ENCODE measurements at places on chromosomes 2 and 18.

- DNase-seq: no peak
These were observed 32.8 kb downstream of the PKP4 start for GRCh38 chr2:158489366-158490112.

- no peak for DNase-seq
These were observed 224.3 kb upstream of the FOSL2 start for GRCh38 chr2:28168376-28168775.

- DNase-seq: no peak
These were observed 158.3 kb downstream of the CERS6 start for GRCh38 chr2:168614172-168615018.

DNA sequence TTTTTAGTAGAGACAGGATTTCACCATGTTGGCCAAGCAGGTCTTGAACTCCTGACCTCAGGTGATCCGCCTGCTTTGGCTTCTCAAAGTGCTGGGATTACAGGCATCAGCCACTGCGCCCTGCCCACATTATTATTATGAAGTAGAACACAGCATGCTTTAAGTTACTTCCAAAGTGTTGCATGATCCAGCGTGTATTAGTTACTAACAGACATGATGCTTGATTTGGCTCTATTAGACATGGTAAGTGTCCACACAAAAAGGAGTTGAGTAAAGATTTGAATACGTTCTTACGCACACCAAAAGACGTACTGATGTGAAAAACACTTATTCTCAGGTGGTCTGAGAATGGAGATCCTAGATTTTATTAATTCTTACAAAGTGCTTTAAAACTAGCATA, 50.0 kb downstream of the SLC38A11 start:
- no peak for DNase-seq

- no peak for DNase-seq
These were observed 199.1 kb downstream of the GLI2 start for GRCh38 chr2:120934574-120935338.

DNA sequence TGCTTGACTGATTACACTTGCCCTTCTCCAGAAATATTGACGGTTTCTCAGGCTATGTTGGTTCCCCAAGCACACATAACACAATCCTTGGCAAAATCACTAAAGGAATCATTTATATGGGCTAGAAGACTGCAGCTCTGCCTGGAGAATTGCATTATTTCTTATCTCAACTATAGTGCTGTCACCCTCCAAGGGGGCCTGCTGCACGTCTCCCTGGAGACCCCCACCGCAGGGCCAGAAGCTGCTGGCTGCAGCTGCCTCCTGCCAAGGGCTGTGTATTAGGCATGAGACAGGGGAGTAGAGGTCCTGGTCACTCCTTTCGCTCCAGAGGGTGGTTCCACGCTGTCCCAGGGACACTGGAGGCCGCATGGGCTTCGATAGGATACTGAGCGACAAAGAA, 76.6 kb downstream of the LRRC30 start:
- DNase-seq: no peak

DNA sequence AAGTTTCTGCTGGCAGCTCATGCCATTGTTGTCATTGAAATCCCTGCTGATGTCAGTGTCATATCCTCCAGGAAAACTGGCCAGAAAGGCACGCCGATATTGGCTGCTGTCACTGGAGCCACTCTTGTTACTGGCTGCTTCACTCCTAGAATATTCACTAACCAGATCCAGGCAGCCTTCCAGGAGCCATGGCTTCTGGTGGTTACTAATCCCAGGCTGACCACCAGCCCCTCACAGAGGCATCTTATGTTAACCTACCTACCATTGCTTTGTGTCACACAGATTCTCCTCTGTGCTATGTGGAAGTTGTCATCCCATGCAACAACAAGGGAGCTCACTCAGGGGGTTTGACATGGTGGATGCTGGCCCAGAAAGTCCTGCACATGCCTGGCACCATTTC, 27.0 kb upstream of the MTX2 start:
- no peak for DNase-seq

- DNase-seq: no peak
These were observed 395.4 kb upstream of the ACVR2A start for GRCh38 chr2:147449323-147449991.

GRCh38 chr18:9082711-9083510, 19.6 kb upstream of the NDUFV2 start:
- DNase-seq: peak; percentile 68

DNA sequence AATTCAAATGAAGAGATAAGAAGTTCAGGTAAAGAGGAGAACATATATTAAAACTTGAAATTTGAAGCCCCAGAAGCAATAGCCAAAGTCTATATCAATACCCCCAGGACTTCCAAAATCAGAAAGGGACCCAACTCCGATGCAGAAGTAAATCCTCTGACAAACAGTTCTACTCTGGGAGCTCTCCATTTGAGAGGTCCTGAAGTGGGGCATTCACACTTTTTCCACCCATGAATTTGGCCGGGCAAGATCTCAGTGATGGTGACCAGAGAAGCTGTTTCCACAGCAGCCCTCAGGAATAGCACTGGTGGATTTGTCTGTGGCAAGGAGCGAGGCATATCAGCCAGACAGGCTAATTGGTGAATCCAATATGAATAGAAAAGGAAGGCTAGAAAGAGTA, 313.6 kb upstream of the MC4R start:
- DNase-seq: no peak

GRCh38 chr2:209498614-209499013, 74.8 kb downstream of the MAP2 start:
- no peak for DNase-seq

DNA sequence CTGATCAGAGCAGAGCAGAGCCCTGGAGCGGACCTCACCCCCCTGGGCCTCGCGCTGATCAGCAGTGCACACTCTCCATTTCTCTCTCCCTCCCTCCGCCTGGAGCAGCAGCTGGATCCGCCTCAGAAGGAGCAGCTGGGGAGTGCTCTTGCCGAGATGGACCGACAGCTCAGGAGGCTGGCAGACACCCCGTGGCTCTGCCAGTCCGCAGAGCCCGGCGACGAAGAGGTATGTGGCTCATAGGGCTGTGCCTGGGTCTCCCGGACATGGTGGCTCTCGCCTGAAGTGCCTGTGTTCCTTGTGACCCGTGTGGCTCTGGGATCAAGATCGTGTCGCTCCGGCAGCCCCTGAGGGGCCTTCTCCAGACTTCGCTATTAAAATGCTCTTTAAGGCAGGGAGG, 102.5 kb downstream of the USP40 start:
- DNase-seq: no peak

- DNase-seq: no peak
These were observed 286.6 kb downstream of the AGAP1 start for GRCh38 chr2:235780401-235780800.

DNA sequence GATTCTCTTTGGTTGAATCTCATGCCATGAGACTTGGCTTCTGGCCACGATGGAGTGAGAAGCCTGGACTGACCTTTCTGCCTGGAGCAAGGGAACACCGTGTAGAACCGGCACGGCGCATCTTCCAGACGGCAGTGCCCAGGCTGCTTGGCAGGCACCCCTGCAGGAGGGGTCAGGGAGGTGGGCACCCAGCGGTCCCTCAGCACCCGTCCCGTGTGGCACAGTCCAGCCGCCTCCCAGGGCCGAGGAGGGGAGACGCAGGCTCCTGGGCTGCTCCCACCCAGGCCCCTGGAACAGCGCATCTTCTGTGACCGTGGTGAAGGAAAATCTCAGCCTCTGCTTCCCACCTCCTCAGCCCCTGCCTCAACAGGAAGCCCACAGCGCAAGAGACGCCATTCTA, 95.7 kb downstream of the CMPK2 start:
- DNase-seq: no peak

DNA sequence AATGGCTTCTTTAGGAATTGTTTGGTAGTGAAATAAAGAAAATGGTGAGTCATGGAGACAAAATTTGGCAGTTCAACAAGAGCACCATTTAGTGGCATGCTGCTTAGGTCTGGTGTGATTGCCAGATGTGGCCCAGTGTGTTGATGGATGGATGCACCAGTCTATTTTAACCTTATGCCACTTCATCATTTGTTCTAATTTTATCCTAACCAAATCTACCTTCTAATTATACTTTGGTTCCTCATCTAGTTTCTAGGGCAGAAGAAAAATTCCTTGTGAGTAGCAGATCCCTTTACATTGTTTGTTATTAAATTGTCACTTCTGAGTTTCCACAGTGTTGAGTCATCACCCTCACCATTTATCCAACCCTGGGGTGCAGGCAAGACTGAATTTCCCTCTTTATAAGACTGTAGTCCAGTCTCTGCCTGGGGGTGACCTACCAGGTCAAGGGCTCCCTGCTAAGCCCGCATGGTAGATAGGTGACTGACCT, 32.5 kb downstream of the NABP1 start:
- no peak for DNase-seq

- no peak for DNase-seq
These were observed 1.9 kb downstream of the SOS1 start for GRCh38 chr2:39118786-39119499.

- no peak for DNase-seq
These were observed 264.1 kb upstream of the THUMPD2 start for GRCh38 chr2:40043191-40043590.

DNA sequence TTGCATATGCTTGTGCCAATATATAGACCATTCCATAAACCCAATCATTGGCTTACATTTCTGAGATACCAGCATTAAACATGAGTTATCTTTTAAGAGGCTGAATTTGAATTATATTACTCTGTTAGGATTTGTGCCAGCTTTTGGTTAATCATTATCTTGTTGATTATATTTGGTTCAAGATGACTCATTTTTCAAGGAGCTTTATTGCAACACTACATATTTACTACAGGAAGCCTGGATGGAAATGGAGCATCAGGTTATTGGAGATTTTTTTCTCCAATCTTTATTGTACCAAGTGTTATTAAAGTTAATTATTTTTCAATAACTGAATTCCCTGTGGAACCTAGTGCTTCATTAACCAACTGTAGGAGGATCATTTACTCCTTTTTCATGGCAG, 26.4 kb downstream of the EML4 start:
- no peak for DNase-seq
